Activated naive CD8-positive, alpha-beta T cell treated with anti-CD3 and anti-CD28 coated beads, Interleukin-2, amount 50 U/mL, for 24 hours (primary cell): ENCODE measurements at places on chromosomes 7 and 10.

- H3K36me3 ChIP-seq = peaks cover 6% of the 10 kb centered on the region
- no peaks in the 10 kb centered on the region for H3K27me3 ChIP-seq
- H3K27ac ChIP-seq = no peak overlapping the region
- no peak overlapping the region for H3K4me3 ChIP-seq
These were observed 112.4 kb upstream of the ADO start for GRCh38 chr10:62692085-62692484.

- H3K36me3 ChIP-seq = no peaks in the 10 kb centered on the region
- H3K27ac ChIP-seq = no peak within 1 kb of the TSS
- no peaks in the 10 kb centered on the region for H3K4me1 ChIP-seq
- DNase-seq = no peak
These were observed at the start of gene HOGA1 for GRCh38 chr10:97584060-97584797. Gene HOGA1, plus strand, starts transcription at chr10:97584389. Its CDS starts 315 bp downstream, at chr10:97584704.

- H3K4me1 ChIP-seq = no peaks in the 10 kb centered on the region
- H3K36me3 ChIP-seq = no peaks in the 10 kb centered on the region
- no peak overlapping the region for H3K27ac ChIP-seq
- no peak overlapping the region for H3K4me3 ChIP-seq
- no peak for DNase-seq
- H3K27me3 ChIP-seq = peaks cover 2% of the 10 kb centered on the region
These were observed 233.5 kb downstream of the TMEM26 start for GRCh38 chr10:61219696-61220095.

GRCh38 chr10:106158241-106158640, 1006.3 kb downstream of the SORCS1 start:
- H3K27ac ChIP-seq = no peak overlapping the region
- no peak for DNase-seq
- no peak overlapping the region for H3K4me3 ChIP-seq
- no peaks in the 10 kb centered on the region for H3K27me3 ChIP-seq
- no peaks in the 10 kb centered on the region for H3K4me1 ChIP-seq

- H3K36me3 ChIP-seq = no peaks in the 10 kb centered on the region
- H3K4me1 ChIP-seq = peaks cover 14% of the 10 kb centered on the region
- H3K27ac ChIP-seq = no peak overlapping the region
- DNase-seq = no peak
These were observed 25.6 kb upstream of the ADGRA1 start for GRCh38 chr10:133062085-133062484.

DNA sequence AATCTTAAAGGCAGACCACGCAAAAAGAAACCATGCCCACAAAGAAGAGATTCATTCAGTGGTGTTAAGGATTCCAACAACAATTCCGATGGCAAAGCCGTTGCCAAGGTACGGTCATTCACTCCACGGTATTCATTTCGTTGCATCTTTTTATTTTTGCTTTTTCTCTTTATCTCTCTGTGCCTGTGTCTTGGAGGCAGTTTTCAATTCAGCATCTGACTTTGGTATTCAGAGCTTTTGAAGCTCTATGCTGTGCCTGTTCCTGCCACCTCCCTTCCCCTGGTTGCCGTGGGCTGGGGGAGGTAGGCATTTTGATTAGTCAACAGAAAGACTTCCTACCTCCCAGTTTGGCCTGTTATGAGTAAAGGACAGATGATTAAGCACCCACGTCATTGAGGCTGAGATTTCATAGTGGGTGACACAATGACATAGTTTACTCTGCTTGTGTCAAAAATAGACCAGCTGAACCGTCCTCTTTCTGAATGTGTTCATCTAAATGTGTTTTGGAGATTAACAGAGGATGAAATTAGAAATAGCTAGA, 149.5 kb downstream of the ARID5B start:
- H3K4me1 ChIP-seq = peaks cover 100% of the 10 kb centered on the region
- peaks cover 59% of the 10 kb centered on the region for H3K36me3 ChIP-seq
- no peaks in the 10 kb centered on the region for H3K27me3 ChIP-seq
- DNase-seq = peak; percentile 67
- H3K4me3 ChIP-seq = peak overlapping the region; percentile 87
- H3K27ac ChIP-seq = peak overlapping the region; percentile 90
